H9 (cell line): ENCODE measurements at places on chromosomes 7 and 10. TPM values are rescaled to one million over a fixed set of nuclear protein-coding genes. Genes with fewer than 3 reads are reported as not detected.
A peak's percentile ranks its signal among the peaks of the same experiment; 100 is the strongest.

DNA sequence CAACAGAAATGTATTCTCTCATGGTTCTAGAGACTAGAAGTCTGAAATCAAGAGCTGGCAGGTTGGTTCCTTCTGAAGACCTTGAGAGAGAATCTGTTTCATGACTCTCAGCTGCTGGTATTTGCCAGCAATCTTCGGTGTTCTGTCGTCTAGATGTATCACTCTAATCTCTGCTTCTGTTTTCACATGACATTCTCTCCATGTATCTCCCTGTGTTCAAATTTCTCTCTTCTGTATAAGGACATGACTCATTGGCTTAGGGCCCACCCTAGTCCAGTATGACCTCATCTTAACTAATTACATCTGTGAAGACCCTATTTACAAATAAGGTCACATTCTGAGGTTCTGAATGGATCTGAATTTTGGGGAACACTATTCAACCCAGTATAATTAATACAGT, 82.3 kb downstream of the ANKRD7 start:
- no peak for DNase-seq
- no peak overlapping the region for H3K27ac ChIP-seq
- no peaks in the 10 kb centered on the region for H3K4me1 ChIP-seq
- peaks cover 9% of the 10 kb centered on the region; the same call in 2 of the 3 replicates for H3K36me3 ChIP-seq

- H3K27me3 ChIP-seq = no peaks in the 10 kb centered on the region
- H3K4me3 ChIP-seq = no peak overlapping the region
- H3K27ac ChIP-seq = no peak overlapping the region
- DNase-seq = no peak
- H3K4me1 ChIP-seq = no peaks in the 10 kb centered on the region
Observed at GRCh38 chr7:671415-672042, 55.0 kb upstream of the DNAAF5 start.

DNA sequence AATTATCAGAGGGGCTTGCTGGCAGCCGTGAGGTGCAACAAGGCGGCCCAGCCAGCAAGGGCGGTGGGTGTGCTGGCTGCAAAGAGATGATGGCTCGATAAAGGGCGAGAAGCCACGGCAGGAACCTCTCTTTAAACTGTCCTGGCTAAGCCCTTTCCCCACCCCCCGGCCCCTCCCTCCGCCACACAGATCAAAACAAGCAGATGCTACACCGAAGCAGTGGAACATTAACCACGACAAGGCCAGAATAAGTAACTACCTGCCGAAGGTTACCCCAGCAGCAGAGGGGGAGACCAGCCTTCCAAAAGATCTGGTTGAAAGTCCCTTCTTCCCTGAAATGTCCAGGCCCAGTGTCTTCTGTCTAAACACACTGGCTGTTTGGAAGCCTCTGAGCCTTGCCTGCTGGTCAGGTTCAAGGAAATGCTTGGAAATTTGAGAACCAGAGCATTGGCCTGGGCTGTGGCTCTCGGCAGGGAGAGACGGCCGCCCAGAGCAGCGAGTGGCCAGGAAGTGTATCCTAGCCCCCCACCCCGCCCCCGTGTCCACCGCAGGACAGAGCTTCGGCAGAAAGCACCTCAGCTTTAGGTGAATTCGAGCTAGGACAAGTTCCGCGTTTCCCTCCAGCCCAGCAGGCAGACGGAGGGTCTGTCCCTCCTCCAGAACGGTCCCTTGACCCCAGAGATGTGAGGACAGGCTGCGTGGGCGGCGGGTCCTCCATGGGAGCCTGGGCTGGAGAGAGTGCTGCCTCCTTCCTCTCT, 2.1 kb downstream of the FAM20C start:
- H3K36me3 ChIP-seq = peaks cover 45% of the 10 kb centered on the region
- H3K27ac ChIP-seq = no peak overlapping the region
- peaks cover 1% of the 10 kb centered on the region; the same call in 1 of the 2 replicates for H3K4me1 ChIP-seq
- peak; percentile 57 for DNase-seq

DNA sequence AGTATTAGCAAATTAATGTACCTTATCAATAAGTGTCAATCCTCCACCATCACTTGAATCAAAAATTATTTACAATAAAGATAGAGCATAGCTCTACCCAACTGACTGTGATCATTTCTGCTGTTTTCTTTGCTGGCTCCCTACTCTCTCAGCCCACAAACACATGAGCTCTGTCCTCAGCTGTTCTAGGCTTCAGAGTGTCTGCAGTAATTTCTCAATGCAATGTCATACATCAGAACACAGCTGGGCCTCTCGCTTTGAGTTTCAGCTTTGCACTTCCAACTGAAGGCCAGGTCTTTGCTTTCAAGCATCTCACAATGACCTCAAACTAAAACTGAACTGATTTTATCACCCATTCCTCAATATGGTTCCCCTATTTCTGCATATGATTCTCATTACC, 55.7 kb downstream of the RNF133 start:
- no peaks in the 10 kb centered on the region for H3K4me1 ChIP-seq
- H3K27me3 ChIP-seq = no peaks in the 10 kb centered on the region
- no peak overlapping the region for H3K27ac ChIP-seq
- H3K36me3 ChIP-seq = no peaks in the 10 kb centered on the region

DNA sequence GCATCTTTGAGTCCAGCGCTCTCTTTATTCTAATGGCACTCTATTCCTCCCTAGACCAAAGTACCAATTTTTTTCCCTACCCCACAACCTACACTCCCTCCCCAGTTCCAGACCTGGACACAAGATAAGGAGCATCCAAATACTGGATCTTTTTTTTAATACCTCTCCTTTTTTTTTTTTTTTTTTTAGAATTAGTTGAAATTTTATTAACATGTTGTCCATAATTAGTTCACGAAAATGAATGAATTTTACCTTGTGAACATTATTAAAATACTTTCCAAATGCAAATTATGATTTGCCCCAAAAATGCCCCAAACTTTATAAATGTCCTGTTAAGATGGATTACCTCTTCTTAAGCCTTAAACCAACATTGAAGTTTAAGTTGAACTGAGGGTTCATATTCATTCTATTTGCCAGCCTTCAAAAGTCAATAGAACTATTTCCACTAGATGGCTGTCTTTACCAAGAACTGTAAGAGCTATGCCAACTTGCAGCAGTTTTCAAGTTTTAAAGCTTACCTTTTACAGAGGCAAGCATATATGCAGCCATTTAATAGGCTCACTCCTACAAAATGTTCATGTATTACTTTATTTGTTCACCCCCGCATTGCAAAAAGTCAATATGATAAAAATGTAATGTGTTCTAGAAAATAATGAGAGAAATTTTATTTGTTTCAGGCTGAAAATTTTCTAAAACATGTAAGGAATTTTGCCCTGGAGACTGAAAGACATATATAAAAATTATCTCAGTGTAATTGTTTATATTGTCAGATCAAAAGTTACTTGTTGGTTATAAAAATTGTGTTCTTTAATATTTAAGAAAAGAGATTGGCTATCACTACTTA, 39.7 kb upstream of the TNKS2 start:
- no peaks in the 10 kb centered on the region for H3K4me1 ChIP-seq
- no peak for DNase-seq
- H3K36me3 ChIP-seq = peaks cover 3% of the 10 kb centered on the region

- no peak overlapping the region for H3K27ac ChIP-seq
- H3K4me3 ChIP-seq = no peak overlapping the region
Observed at GRCh38 chr10:80878330-80878729, 340.6 kb downstream of the SH2D4B start.

- no peak overlapping the region for H3K4me3 ChIP-seq
- H3K27ac ChIP-seq = no peak overlapping the region
- peaks cover 2% of the 10 kb centered on the region; the same call in 2 of the 3 replicates for H3K36me3 ChIP-seq
- no peaks in the 10 kb centered on the region for H3K27me3 ChIP-seq
Observed at GRCh38 chr7:65892161-65892560, 19.3 kb downstream of the VKORC1L1 start.

DNA sequence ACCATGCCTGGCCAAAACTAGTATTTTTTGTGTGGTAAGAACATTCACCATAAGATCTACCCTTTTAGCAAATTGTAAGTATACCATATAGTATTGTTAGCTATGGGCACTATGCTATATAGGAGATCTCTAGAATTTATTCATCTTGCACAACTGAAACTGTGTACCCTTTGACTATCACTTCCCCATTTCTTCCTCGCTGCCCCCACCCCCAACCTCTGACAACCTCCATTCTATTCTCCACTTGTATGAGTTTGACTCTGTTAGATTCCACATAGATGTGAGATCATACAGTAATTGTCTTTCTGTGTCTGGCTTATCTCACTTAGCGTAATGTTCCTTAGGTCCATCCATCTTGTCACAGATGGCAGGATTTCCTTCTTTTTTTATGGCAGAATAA, 3.6 kb downstream of the CASP7 start:
- no peak overlapping the region for H3K4me3 ChIP-seq
- no peaks in the 10 kb centered on the region; the same call in 1 of the 2 replicates for H3K27me3 ChIP-seq
- H3K36me3 ChIP-seq = 0 out of 2 replicates have a peak, but pooled peaks cover 2% of the 10 kb centered on the region
- H3K4me1 ChIP-seq = 0 out of 2 replicates have a peak, but pooled peaks cover 5% of the 10 kb centered on the region
- no peak overlapping the region for H3K27ac ChIP-seq

DNA sequence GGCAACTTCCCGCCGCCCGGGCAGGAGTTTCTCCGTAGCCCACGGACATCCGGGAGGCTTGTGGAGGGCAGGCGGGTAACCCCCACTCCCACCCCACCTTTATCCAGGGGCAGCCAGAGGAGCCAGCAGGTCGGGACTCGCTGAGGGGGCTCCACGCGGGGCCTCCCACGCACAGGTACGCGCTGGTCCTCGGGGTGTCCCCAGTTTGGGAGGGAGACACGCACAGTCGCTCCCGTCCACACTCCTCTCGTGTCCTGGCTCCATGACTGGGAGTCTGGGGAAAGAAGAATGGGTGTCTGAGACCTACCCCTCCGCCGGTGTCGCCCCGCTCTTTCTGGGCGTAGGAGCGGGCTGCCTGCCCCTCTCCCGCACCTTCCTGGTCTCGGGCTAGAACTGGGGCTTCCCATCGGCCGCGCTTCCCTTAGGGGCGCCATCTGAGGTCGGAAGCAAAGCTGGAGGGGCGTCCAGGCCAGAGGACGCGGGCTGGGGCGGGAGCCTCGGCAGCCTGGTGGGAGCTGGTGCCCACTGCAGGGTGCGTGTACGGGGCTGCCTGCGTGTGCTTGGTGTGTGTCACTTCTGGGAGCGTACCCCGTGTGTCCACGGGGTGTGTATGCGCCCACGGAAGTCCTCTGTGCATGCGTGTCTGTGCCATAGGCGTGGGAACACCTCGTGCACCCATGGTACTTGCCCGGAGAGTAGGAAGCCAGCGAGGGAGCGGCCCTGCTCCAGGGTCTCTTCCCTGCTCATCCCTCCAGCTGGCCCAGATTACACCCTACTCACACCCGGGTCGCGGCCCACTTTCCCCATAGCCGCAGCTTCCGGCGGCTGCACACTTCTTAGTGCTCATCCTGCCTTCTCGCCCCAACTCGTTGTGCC, 73.0 kb upstream of the LEP start:
- H3K4me3 ChIP-seq = peak overlapping the region; percentile 77
- peaks cover 4% of the 10 kb centered on the region; the same call in 1 of the 2 replicates for H3K4me1 ChIP-seq
- H3K36me3 ChIP-seq = no peaks in the 10 kb centered on the region

GRCh38 chr7:69036301-69036700, 562.0 kb upstream of the AUTS2 start:
- H3K27me3 ChIP-seq = no peaks in the 10 kb centered on the region
- no peak overlapping the region for H3K27ac ChIP-seq
- no peaks in the 10 kb centered on the region for H3K36me3 ChIP-seq
- H3K4me3 ChIP-seq = no peak overlapping the region
- no peak for DNase-seq

GRCh38 chr10:90180886-90181691, 479.7 kb downstream of the KIF20B start:
- no peaks in the 10 kb centered on the region for H3K4me1 ChIP-seq
- DNase-seq = no peak
- no peak overlapping the region for H3K4me3 ChIP-seq
- no peaks in the 10 kb centered on the region for H3K36me3 ChIP-seq
- H3K27ac ChIP-seq = no peak overlapping the region

GRCh38 chr10:35464825-35465456, 128.6 kb downstream of the CCNY start:
- no peak overlapping the region for H3K27ac ChIP-seq
- H3K4me1 ChIP-seq = peaks cover 23% of the 10 kb centered on the region; the same call in 1 of the 2 replicates
- no peaks in the 10 kb centered on the region for H3K27me3 ChIP-seq
- no peak overlapping the region for H3K4me3 ChIP-seq

GRCh38 chr7:77498659-77499379, 38.3 kb upstream of the PTPN12 start:
- H3K4me3 ChIP-seq = no peak overlapping the region
- peaks cover 11% of the 10 kb centered on the region for H3K36me3 ChIP-seq
- no peak for DNase-seq
- H3K4me1 ChIP-seq = no peaks in the 10 kb centered on the region

- no peaks in the 10 kb centered on the region for H3K27me3 ChIP-seq
- H3K36me3 ChIP-seq = no peaks in the 10 kb centered on the region
- H3K27ac ChIP-seq = no peak overlapping the region
- no peaks in the 10 kb centered on the region for H3K4me1 ChIP-seq
- H3K4me3 ChIP-seq = no peak overlapping the region
- DNase-seq = no peak
Observed at GRCh38 chr7:21064698-21065648, 278.3 kb upstream of the SP8 start.

Gene ANKRD61
- 0.24 TPM in 1 of 2 replicates, not detected in the other for total RNA-seq

Gene SEMA3C
- 1.4 and 1.6 TPM in 2 replicates for total RNA-seq

Gene CCDC3
- 2.3 and 2.4 TPM in 2 replicates for total RNA-seq

Gene CPN1
- total RNA-seq = not detected in 2 replicates

Gene NUTM2E
- 0.11 TPM in 1 of 2 replicates, not detected in the other for total RNA-seq

Gene COL26A1
- 41.5 and 42.6 TPM in 2 replicates for total RNA-seq

Gene TUBAL3
- total RNA-seq = not detected in 2 replicates

Gene PNLIP
- total RNA-seq = not detected in 2 replicates

Gene GHRHR
- 5.9 and 7.4 TPM in 2 replicates for total RNA-seq

Gene ODAD2
- total RNA-seq = 2.8 and 4.5 TPM in 2 replicates
